ENCODE measurements at places on chromosomes 6 and 20. TPM values are rescaled to one million over a fixed set of nuclear protein-coding genes. Genes with fewer than 3 reads are reported as not detected.

WFDC10B gene
- not detected for total RNA-seq

SNAP25 gene
- not detected for total RNA-seq

PPIL1 gene
- 53.6 TPM for total RNA-seq

PDE10A gene
- total RNA-seq, result 1.8 TPM

PHACTR1 gene
- not detected for total RNA-seq

VARS2 gene
- total RNA-seq, result 52.7 TPM

KIF25 gene
- total RNA-seq, result not detected

NRSN1 gene
- not detected for total RNA-seq

SIGLEC1 gene
- total RNA-seq, result not detected

GLP1R gene
- not detected for total RNA-seq

VPS52 gene
- total RNA-seq, result 47.8 TPM

SSTR4 gene
- not detected for total RNA-seq

PERP gene
- 103 TPM for total RNA-seq

SAMD5 gene
- 2.3 TPM for total RNA-seq

FHL5 gene
- not detected for total RNA-seq
